ENCODE measurements at places on chromosomes 6 and 20. TPM values are rescaled to one million over a fixed set of nuclear protein-coding genes. Genes with fewer than 3 reads are reported as not detected.
A peak's percentile ranks its signal among the peaks of the same experiment; 100 is the strongest.

Gene SLC17A3
- not detected for polyA plus RNA-seq

Gene HLA-A
- 560 TPM for polyA plus RNA-seq

Gene FAM83B
- 0.66 TPM for polyA plus RNA-seq

Gene TXLNB
- 0.05 TPM for polyA plus RNA-seq

GRCh38 chr6:128655978-128656498, 135.6 kb upstream of the PTPRK start:
- DNase-seq, result no peak

- DNase-seq, result no peak
Measured at GRCh38 chr20:32205110-32205842, 2.3 kb downstream of the PLAGL2 start.

DNA sequence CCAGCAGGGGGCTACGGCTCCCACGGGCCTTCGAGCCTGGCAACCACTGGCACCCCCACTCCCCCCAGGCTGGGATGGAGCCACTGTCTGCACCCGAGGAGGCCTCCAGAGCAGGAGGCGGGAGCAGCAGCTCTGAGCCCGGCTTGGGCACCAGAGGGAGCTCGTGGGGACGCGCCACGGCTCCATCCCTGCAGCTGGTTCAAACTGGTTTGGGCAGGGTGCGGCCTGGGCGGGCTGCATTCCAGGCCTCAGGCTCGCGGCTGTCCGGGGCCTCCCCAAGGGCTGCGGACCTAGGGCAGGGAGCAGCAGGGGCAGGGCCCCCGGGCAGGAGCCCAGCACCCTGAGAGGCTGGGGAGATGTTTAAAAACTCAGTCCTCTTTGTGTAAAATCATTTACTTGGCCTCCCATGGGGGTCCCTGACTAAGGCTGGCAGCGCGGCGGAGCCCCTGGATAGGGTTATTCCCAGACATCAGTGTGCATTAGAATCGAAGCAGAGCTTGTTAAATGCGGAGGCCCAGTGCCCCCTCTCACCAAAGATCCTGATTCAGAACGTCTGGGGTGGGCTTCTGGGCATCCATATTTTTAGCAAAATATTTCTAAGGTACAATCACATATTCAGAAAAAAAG, 4.1 kb upstream of the BCAS4 start:
- DNase-seq, result peak; percentile 93

DNA sequence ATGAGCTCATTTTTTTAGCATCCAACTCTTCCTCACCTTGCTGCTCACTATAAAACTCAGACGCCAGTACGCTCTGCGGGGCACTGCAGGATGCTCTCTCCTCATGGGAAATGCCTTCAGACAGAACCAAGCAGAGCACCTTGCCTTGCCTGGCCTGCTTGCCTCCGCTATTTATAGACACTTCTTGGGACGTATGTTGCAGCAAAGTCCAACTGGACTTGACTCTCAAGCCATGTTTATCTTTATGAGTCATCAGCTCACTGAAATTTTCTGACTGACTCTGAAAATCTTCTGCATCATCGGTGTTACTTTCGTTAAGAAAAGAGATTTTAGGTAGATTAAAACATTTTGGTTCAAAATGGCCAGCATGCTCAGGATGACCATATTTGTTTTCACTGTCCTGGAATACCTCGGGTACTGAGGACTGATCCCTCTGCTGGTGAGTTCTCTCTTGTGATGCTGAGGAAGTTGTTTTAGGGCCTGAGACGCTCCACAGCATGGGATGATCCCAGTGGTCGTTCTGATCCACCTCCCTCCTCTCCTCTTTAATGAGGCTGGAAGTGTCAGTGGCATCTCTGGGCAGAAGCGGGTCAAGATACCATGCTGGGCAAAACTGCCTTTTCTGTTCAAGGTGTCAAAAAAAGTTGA, 204.5 kb downstream of the KIF16B start:
- no peak for DNase-seq

DNA sequence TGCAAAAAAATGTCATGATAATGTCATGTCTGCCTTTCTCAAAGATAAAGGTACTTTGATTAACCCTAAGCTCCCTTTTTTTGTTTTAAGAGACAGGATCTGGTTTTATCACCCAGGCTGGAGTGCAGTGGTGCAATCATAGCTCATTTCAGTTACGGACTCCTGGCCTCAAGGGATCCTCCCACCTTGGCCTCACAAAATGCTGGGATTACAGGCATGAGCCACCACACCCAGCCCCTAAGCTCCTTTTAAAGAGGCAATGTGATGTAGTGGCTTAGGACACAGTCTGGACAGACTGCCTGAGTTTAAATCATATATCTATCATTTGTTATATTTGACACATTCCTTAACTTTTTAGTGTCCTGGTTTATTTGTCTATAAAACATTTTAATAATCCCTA, 77.0 kb downstream of the FLRT3 start:
- no peak for DNase-seq

DNA sequence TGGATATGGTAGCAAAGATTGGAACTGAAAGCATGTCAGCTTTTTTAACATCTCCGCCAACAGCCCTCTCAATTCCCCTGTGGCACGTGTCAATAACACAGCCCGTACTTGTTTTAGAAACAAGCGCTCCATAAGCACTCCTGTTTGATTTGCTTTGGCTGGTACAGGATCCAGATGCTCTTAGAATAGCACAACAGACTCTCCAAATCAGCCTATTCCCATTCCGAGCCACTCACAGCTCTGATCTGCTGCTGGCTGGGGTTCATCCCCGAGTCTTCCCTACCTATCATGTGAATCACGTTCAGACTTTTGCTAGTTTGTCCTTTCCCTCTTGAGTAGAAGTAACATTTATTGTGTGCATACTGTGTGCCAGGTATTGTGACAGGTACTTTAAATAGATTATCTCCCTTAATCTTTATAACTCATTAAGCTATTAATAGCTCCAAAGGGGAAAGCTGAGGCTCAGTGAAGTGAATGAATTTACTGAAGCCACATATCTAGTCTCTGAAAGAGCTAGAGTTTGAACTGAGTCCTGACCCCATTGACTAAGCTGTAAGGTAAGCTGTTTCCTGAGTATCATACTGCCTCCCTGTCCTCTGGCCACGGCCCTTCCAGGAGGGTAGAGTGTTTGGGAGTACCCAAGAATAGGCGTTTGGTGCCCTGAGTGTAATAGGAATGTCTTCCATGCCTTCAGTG, 46.7 kb downstream of the RALY start:
- DNase-seq, result no peak

GRCh38 chr6:17042422-17043147, 59.3 kb upstream of the STMND1 start:
- peak; percentile 52 for DNase-seq

- DNase-seq, result no peak
Measured at GRCh38 chr20:61777773-61778494, 287.7 kb downstream of the TAF4 start.
